ENCODE measurements at places on chromosomes 3 and 15. TPM values are rescaled to one million over a fixed set of nuclear protein-coding genes. Genes with fewer than 3 reads are reported as not detected.

DNA sequence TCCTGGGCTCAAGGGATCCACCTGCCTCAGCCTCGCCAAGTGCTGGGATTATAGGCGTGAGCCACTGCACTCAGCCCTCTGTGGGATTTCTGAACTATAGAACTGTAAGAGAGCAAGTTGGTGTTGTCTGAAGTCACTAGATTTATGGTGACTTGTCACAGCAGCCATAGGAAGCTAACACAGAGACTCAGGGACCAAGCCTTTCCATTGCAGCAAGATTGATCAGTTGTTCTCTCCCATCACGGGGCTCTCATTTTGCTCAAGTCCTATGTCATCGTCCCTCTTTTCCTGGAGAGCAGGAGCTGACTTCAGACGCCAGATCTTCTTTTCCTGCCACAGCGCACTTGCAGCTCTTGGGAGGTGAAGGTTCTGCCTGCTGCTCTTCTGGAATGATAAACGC, 61.0 kb downstream of the APBA2 start:
- no peak overlapping the region for H3K4me3 ChIP-seq
- H3K4me1 ChIP-seq, result no peaks in the 10 kb centered on the region
- H3K36me3 ChIP-seq, result no peaks in the 10 kb centered on the region

DNA sequence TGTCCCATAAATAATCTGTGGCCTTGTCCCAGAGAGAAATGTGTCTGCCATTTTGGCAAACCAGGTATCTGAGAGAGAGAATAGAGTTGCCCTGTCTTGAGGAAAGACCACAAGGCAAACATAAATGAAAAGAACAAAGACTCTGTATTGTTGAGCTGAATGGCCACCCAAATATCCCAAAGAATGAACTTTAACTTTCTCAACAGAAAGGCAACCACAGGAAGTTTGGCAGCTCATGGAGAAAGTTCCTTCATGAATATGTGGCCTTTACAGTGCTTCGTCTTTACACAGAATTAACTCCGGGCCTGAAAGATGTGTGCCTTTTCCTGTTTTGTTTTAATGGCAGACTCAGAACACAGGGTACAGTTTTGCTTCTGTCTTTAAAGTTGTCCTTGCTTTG, 41.4 kb upstream of the THBS1 start:
- no peak overlapping the region for H3K4me3 ChIP-seq
- peak; percentile 70 for DNase-seq
- no peaks in the 10 kb centered on the region for H3K27me3 ChIP-seq
- H3K4me1 ChIP-seq, result no peaks in the 10 kb centered on the region
- H3K27ac ChIP-seq, result no peak overlapping the region
- no peaks in the 10 kb centered on the region for H3K36me3 ChIP-seq

- H3K4me3 ChIP-seq, result no peak overlapping the region
- H3K27ac ChIP-seq, result no peak overlapping the region
- peaks cover 2% of the 10 kb centered on the region for H3K36me3 ChIP-seq
Observed at GRCh38 chr15:85693277-85693676, 101.4 kb downstream of the KLHL25 start.

- no peak overlapping the region for H3K4me3 ChIP-seq
- no peaks in the 10 kb centered on the region for H3K36me3 ChIP-seq
- no peak overlapping the region for H3K27ac ChIP-seq
- DNase-seq, result peak; percentile 80
- peaks cover 4% of the 10 kb centered on the region for H3K4me1 ChIP-seq
Observed at GRCh38 chr3:143070977-143071551, 48.5 kb upstream of the CHST2 start.

- H3K27ac ChIP-seq, result no peak overlapping the region
- no peak overlapping the region for H3K4me3 ChIP-seq
- H3K4me1 ChIP-seq, result no peaks in the 10 kb centered on the region
- no peaks in the 10 kb centered on the region for H3K27me3 ChIP-seq
- no peaks in the 10 kb centered on the region for H3K36me3 ChIP-seq
Observed at GRCh38 chr3:59946401-59946800, 896.6 kb upstream of the CFAP20DC start.

DNA sequence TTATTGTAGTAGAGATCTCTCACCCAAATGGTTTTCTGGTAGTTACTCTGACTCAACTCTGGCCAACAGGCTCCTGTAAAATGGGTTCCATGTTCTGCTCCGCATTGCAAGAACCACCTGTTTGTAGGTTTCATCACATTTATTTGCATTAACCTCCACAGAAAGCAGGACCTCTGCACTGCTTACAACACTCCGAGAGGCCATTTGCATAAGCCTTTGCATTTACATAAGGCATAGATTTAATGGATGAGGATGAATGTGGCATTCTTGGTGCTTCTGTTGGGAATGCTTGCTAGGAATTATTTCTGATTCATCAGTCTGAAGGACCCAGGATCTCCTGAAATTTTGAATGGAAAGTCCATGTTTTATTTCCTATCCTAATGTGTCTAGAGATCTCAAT, 320.1 kb downstream of the ZNF621 start:
- H3K27ac ChIP-seq, result no peak overlapping the region
- no peaks in the 10 kb centered on the region for H3K4me1 ChIP-seq
- H3K36me3 ChIP-seq, result no peaks in the 10 kb centered on the region
- no peaks in the 10 kb centered on the region for H3K27me3 ChIP-seq

DNA sequence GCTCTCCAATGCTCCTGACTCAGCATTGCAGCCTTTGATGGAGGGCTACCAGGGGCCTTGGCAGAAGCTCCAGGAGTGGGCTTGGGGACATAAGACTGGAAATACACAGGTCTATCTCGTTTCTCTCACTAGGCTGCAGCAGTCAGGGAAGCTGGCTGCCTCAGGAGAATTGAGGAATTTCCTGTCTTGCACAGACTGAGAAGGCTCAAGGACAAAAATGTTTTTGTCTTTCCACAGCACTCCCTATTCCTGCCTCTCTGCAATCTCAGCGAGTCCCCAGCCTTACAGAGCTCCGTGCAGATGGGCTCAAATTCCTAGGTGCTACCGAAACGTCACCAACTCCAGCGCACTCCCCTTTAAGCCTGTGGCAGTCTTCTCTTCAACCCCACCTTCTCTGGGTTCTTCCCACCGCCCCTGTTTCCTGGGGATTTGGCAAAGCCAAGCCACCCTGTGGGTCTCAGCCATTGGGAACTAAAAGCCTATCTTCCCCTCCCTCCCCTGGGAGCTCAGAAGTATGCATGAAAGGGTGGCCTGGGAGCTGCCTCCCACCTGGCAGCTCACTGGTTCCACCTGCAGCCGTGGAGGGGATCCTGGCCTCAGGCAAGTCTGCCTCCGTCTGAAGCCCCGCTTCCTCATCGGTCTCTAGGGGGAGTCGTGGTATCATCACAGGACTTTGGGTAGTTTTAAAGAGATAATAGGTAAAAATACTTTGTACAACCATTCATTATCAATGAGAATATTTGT, 322.6 kb upstream of the FRG2C start:
- H3K36me3 ChIP-seq, result no peaks in the 10 kb centered on the region
- no peak for DNase-seq
- H3K4me1 ChIP-seq, result no peaks in the 10 kb centered on the region
- no peak overlapping the region for H3K4me3 ChIP-seq
- H3K27me3 ChIP-seq, result no peaks in the 10 kb centered on the region

- no peaks in the 10 kb centered on the region for H3K36me3 ChIP-seq
- no peaks in the 10 kb centered on the region for H3K27me3 ChIP-seq
- no peak overlapping the region for H3K4me3 ChIP-seq
- DNase-seq, result no peak
Observed at GRCh38 chr3:178483704-178484103, 52.5 kb upstream of the KCNMB2 start.

DNA sequence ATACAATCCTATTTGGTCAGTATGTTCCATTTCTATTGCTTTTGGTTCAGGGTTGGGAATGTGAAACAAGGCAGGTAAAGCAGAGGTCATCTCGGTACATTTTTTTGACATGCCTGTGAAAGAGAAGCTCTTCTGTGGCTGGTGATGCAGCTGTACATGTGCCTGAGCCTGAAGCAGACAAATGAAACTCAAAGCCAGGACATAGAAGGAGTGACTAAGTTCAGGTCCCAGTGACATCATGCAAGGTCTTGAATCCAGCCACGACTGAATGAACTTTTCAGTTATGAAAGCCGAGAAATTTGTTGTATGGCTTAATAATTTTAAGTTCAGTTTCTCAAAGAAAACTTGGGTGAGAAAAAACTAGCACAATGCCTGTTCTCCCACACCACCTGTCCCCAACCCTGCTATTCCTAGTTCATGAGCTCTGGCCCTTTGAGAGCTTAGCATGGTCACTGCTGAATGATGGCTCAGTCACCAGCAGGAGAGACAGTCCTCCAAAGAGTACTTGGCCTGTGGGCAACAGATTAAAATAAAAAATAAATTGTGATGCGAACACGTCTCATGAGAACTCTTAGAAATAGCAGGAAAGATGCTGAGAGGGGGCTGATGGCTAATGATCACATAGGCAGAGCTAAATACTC, 600.2 kb upstream of the GRM7 start:
- no peak for DNase-seq
- no peaks in the 10 kb centered on the region for H3K36me3 ChIP-seq
- H3K27ac ChIP-seq, result no peak overlapping the region
- H3K4me1 ChIP-seq, result no peaks in the 10 kb centered on the region

- no peaks in the 10 kb centered on the region for H3K36me3 ChIP-seq
- H3K27ac ChIP-seq, result no peak overlapping the region
- no peak overlapping the region for H3K4me3 ChIP-seq
- DNase-seq, result no peak
Observed at GRCh38 chr3:66484106-66484844, 16.5 kb downstream of the LRIG1 start.

DNA sequence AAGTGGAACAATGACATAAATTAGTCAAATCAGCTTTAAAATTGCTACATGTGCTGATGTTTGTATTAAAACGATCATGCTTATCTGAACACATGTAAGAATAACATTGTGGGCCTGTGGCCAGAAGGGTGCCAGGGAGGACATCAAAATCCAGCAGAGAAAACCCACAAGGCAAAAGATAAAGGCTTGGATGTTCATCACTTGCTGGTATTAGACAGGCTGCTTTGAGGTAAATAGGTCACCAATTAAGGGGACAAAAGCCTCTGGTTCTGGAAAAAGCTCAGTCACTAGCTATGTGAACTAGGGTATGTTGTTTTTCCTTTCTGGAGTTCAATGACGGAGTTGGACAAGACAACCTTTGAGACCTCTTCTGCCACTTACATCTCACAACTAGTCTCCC, 74.4 kb upstream of the TMEM108 start:
- no peak overlapping the region for H3K27ac ChIP-seq
- H3K4me1 ChIP-seq, result no peaks in the 10 kb centered on the region
- no peaks in the 10 kb centered on the region for H3K36me3 ChIP-seq
- no peak overlapping the region for H3K4me3 ChIP-seq
- H3K27me3 ChIP-seq, result no peaks in the 10 kb centered on the region
- no peak for DNase-seq

- no peaks in the 10 kb centered on the region for H3K4me1 ChIP-seq
- H3K36me3 ChIP-seq, result no peaks in the 10 kb centered on the region
- H3K27me3 ChIP-seq, result peaks cover 7% of the 10 kb centered on the region
- peak; percentile 24 for DNase-seq
Observed at GRCh38 chr15:78838489-78838888, 27.2 kb upstream of the ADAMTS7 start.

DNA sequence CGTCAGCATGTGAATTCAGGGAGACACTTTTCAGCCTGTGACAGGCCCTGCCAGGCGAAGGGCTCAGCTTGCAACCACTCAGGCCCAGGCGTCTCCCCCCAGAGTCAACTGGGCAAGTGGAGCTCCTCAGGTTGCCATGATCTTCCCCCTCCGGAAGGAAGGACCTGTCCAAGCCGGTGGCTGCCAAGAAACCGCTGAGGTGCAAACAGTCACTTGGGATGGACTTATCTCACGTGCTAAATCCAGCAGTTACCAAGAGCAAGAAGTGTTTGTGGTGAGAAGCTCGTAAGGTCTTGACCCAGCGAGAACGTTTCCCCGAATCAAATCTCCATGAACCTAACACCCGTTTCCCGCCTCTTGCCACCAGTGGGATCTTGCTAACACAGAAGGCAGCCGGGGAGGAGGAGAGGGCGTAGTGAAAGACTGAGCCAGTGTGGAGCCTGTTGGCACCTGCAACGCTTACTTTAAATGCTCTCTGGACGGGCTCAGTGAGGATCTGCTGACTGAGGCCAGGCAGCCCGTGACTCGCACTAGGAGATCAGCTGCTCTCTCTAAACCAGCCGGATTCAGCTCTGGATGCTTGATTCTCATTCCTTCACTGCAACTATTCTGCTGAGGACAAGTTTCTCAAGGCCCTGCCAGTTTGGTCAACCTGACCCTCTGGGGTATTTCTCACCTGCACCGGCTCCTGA, 39.0 kb downstream of the IQSEC1 start:
- H3K36me3 ChIP-seq, result no peaks in the 10 kb centered on the region
- H3K4me3 ChIP-seq, result no peak overlapping the region
- DNase-seq, result no peak
- no peaks in the 10 kb centered on the region for H3K4me1 ChIP-seq

GRCh38 chr3:46462511-46462910, 2.2 kb downstream of the LTF start:
- no peak overlapping the region for H3K27ac ChIP-seq
- peaks cover 22% of the 10 kb centered on the region for H3K27me3 ChIP-seq
- H3K4me1 ChIP-seq, result no peaks in the 10 kb centered on the region

DNA sequence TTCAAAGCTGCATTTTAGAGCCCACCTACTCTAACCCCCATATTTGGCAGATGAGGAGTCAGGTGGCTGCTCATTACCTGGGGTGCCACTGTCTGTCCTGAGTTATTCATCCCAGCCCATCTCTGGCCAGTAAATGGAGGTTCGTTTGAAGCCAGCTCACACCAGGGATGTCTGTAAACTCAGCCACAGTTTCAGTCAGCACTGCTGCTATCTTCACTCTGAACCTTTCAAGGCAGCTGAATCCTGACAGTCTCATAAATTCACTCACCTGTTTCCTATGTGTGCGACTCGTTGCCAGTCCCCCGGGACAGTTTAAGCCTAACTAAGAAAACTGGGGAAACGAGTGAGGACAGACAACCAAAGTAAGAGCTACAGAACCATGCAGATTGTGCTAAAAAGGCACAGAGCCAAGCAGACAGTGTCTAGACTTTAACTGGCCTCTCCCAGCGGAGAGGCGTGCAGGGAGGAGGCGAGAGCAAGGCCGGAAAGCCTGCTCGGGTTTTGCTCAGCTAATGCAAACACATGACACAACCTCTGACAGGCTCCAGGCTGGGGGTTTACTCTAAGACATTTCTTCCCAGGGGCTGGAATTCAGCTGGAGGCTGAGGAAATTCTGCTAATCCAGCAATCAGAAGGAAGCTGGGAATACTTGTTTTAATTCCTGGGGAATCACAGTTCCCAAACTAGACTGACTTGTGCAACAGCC, 12.0 kb downstream of the FSTL1 start:
- peak overlapping the region; percentile 65 for H3K27ac ChIP-seq
- DNase-seq, result peak; percentile 92
- peaks cover 22% of the 10 kb centered on the region for H3K36me3 ChIP-seq
- peaks cover 40% of the 10 kb centered on the region for H3K4me1 ChIP-seq
- no peaks in the 10 kb centered on the region for H3K27me3 ChIP-seq

DNA sequence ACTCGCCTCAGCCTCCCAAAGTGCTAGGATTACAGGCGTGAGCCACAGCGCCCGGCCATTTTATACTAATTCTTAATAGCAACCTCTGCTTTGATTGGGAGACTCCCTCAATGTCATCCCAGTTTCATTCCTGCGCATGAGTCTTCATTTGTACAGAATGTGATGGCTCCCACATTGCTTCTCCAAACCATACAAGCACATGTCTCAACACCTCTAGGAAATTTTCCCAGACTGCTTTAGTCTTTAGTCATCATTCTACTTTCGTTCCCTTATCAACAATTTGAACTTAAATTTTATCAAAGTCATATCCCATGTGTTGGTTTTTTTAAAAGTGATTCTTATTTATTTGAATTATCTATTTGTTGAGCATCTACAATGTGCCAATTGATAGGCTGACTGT, 58.1 kb downstream of the SNX4 start:
- H3K36me3 ChIP-seq, result peaks cover 4% of the 10 kb centered on the region
- H3K27me3 ChIP-seq, result no peaks in the 10 kb centered on the region
- no peak overlapping the region for H3K27ac ChIP-seq
- no peak overlapping the region for H3K4me3 ChIP-seq
- H3K4me1 ChIP-seq, result no peaks in the 10 kb centered on the region

IL20RB gene
- total RNA-seq, result 0.51 TPM

CACNA2D2 gene
- total RNA-seq, result under 0.01 TPM

ETFA gene
- 129 TPM for total RNA-seq

SETD2 gene
- 35.3 TPM for total RNA-seq

P4HTM gene
- 33.4 TPM for total RNA-seq

PATL2 gene
- total RNA-seq, result 1.3 TPM
